ENCODE measurements at places on chromosomes 1 and 21. TPM values are rescaled to one million over a fixed set of nuclear protein-coding genes. Genes with fewer than 3 reads are reported as not detected.

CCDC190 gene
- total RNA-seq: not detected

H3-3A gene
- total RNA-seq: 240 TPM

LHX8 gene
- total RNA-seq: not detected

BTBD19 gene
- 11.8 TPM for total RNA-seq

FASLG gene
- total RNA-seq: not detected

S100A4 gene
- 178 TPM for total RNA-seq

ATAD3C gene
- 3.5 TPM for total RNA-seq

NBPF10 gene
- 0.65 TPM for total RNA-seq

KRTAP10-11 gene
- total RNA-seq: not detected

TBCE gene
- total RNA-seq: 19.2 TPM

RAD54L gene
- total RNA-seq: 3.1 TPM

CD164L2 gene
- total RNA-seq: 0.79 TPM

SNRPE gene
- 53.8 TPM for total RNA-seq

PADI2 gene
- total RNA-seq: 0.43 TPM

SPATA46 gene
- not detected for total RNA-seq

PSRC1 gene
- 5.0 TPM for total RNA-seq

PCP4L1 gene
- not detected for total RNA-seq

LRRC71 gene
- total RNA-seq: not detected

RGS16 gene
- 0.11 TPM for total RNA-seq

ACTA1 gene
- total RNA-seq: not detected

VTCN1 gene
- total RNA-seq: 62.7 TPM

WLS gene
- 18.7 TPM for total RNA-seq

C4BPA gene
- not detected for total RNA-seq

SMG5 gene
- 65.3 TPM for total RNA-seq

COL9A2 gene
- total RNA-seq: 1.6 TPM

FAM110D gene
- total RNA-seq: not detected

CEP350 gene
- total RNA-seq: 54.6 TPM

MTARC2 gene
- 1.4 TPM for total RNA-seq

CNR2 gene
- total RNA-seq: not detected

SPRR1A gene
- total RNA-seq: not detected

WNT3A gene
- not detected for total RNA-seq

CHI3L1 gene
- total RNA-seq: 0.54 TPM

SLFNL1 gene
- total RNA-seq: 2.0 TPM

ENSA gene
- 61.8 TPM for total RNA-seq

GLMP gene
- total RNA-seq: 79.3 TPM

LCE1E gene
- total RNA-seq: not detected

FCAMR gene
- total RNA-seq: not detected

TMEM200B gene
- 20.8 TPM for total RNA-seq

KLF17 gene
- total RNA-seq: not detected

PLCH2 gene
- total RNA-seq: 0.39 TPM

AADACL4 gene
- total RNA-seq: not detected

DIO1 gene
- not detected for total RNA-seq

TRIM17 gene
- 3.1 TPM for total RNA-seq

CACNA1S gene
- total RNA-seq: not detected

PRRX1 gene
- 0.79 TPM for total RNA-seq

ARHGEF16 gene
- 0.39 TPM for total RNA-seq

GALE gene
- total RNA-seq: 40.8 TPM

WNT2B gene
- 3.6 TPM for total RNA-seq

FRRS1 gene
- 10.1 TPM for total RNA-seq

SLAMF1 gene
- total RNA-seq: not detected

TGFBR3 gene
- 25.1 TPM for total RNA-seq

XCL1 gene
- not detected for total RNA-seq

HMGCS2 gene
- total RNA-seq: not detected

CFH gene
- 0.39 TPM for total RNA-seq

VAMP4 gene
- total RNA-seq: 7.4 TPM

TYW3 gene
- total RNA-seq: 9.7 TPM

UBXN10 gene
- total RNA-seq: 0.39 TPM

AURKAIP1 gene
- 75.4 TPM for total RNA-seq

CD1E gene
- not detected for total RNA-seq
